ENCODE measurements at places on chromosomes 3 and 15.
A peak's percentile ranks its signal among the peaks of the same experiment; 100 is the strongest.

GRCh38 chr3:12695112-12695511 is 31.2 kb upstream of the RAF1 start:
- DNase-seq, result no peak

- DNase-seq, result no peak
Measured at GRCh38 chr15:86375733-86376280, 296.1 kb downstream of the AGBL1 start.

DNA sequence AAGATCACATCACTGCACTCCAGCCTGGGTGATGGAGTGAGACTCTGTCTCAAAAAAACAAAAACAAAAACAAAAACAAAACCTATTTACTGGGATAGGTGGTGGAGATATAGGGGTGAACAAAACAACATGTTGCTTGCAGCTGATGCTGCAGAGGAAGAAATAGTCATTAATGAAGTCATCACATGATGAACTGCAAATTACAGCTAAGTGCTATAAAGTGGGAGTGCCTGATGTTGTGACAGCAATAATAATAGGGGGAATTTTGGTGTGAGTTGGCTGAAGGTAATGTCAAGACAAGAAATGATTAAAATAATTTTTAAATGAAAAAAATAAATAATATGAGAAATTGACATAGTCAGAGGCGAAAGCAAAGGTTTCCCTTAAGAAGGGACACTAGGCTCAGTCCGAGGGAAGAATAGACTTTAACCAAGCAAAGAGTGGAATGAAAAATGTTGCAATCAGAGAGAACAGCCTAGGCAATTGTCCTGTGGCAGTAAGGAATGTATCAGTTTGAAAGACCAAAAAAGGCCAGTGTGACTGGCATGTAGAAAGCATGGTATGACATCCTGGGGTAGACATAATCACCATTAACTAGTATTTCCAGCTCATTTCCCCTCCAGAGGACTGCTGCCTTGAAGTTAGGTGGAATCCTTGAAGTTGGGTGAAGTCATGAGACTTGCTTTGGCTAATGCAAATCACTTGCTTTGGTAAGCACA is 14.7 kb upstream of the PIK3CB start:
- DNase-seq, result no peak

GRCh38 chr15:41690636-41691035 is 30.4 kb downstream of the MGA start:
- no peak for DNase-seq

DNA sequence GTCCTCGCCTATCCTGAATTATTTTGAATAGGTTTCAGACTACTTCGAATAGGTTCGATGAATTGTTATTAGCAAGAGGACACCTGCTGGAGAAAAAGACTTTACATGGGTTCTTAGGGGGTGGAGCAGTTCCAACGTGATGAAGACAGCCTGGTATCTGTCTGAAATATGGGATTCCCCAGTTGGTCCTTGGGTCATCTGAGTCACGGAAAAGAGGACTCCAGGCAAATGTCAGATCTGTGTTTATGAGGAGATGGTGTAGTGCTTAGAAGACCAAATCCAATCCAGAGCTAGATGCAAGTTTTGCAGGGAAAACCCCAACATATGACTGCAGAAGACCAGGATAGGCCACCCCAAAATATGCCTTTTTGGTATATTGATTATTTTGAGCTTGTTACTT is 98.9 kb upstream of the IGSF10 start:
- DNase-seq, result no peak

DNA sequence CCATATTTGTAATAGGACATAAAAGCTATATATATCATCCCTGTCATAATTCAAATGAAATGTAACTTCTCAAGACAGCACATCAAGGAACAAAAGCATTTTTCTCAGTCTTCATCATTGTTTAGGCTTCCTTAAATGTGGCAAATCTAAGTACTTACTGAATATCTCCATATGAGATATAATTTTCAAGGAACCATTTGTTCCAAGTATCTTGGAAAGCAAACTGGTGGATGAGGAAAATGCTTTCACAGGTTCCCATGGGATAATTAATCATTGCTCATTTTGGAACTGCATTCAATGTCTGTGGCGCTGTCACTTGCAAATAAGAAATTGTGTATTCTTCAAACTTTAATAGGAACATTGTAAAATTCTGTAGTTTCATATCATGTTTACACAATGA is 52.6 kb upstream of the ZNF385D start:
- DNase-seq, result no peak

GRCh38 chr3:59731943-59732342 is 682.1 kb upstream of the CFAP20DC start:
- no peak for DNase-seq

DNA sequence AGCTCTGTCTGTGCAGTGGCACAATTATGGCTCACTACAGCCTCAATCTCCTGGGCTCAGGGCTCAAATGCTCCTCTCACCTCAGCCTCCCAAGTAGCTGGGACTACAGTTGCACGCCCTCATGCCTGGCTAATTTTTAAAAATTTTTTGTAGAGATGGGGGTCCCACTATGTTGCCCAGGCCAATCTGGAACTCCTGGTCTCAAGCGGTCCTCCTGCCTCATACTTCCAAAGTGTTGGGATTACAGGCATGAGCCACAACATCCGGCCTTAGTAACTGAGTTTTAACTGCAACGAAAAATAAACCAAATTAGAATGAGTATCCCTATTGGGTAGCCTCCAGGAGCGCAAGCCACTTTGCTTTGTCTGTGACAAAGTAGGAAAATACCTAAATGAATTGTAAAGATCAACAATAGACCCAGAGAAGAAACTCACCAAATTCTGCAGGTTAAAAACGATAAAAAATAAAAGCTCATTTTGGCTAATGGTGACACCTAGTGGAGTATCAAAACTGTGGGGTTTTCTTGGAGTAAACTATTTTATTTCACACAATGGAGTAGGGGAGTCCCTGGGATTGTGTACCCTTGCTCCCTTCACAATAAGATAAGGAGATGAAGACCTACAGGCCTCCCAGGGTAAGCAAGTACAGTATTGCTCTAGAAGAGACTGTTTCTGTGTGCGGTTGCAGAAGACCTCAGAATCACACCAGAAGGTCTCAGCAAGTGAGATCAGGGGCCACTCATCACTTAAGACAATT is 21.0 kb upstream of the CA12 start:
- DNase-seq, result peak; percentile 34

GRCh38 chr3:46690798-46691197 is 2.7 kb downstream of the ALS2CL start:
- no peak for DNase-seq

GRCh38 chr3:126661532-126662364 is 6.8 kb upstream of the TXNRD3 start:
- no peak for DNase-seq

DNA sequence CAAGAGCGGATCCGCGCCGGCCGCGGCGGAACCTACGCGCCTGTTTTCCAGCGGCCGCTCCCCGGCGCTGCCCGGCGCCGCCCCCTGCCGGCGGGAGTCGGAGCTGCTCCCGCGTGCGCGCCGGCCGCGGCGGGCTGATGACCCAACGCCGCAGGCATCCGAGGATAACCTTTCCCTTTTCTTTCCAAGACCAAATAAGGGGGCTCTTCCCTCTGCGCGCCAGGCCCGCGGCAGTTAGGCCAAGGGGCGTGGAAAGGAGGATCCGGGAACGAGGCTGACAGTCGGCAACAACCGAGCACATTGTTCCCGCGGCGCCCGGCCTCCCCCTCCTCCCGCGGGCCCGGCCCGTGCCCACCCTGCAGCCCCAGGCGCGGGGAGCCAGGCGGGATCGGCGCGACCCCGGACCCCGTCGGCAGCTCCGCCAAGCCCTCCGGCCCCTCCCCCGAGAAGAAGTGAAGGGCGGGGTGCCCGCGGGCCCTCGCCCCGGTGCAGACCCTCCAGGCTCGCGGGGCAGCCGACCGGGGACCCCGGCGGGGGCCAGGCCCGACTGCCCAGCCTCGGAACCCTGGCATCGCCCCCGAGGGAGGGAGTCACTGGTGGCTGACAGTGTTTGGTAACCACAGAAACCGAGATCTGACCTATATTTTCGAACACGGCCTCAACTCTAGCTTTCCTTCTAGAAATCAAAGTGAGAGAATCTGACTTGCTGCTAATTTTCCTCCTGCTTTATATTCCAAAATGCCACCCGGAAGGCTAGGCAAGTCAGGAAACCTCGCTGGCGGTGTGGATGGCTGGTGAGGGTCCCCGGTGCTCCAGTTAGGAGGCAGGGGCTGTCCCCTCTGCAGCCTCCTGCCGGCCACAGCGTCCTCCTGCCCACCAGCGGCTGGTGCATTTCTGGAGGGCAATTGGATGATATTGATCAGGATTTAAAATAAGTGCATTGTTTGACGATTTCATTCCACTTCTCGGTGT is 45.6 kb upstream of the SYNM start:
- peak; percentile 25 for DNase-seq

DNA sequence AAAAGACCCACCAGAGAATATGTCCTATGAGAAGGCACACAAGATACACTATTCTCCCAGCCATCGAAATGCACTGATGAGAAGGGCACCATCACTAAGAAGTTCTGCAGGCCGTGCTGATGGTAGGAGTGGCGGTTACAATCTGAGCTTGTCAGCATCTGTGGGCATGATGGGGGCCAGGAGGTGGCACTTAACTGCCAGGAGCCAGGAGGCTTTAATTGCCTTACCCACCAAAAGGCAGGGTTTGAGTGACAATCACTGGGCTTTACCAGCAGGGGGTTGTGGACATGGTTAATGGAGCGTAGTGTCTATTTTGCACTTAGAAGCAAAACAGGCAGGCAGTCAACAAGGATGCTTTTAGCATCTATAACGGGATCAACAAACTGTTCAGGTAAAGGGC is 16.0 kb upstream of the SQOR start:
- peak; percentile 6 for DNase-seq

GRCh38 chr3:115741650-115742049 is 118.3 kb downstream of the GAP43 start:
- DNase-seq, result no peak
